ENCODE measurements at places on chromosomes 5 and 9. TPM values are rescaled to one million over a fixed set of nuclear protein-coding genes. Genes with fewer than 3 reads are reported as not detected.
A peak's percentile ranks its signal among the peaks of the same experiment; 100 is the strongest.

- DNase-seq = no peak
Observed at GRCh38 chr9:129138476-129139232, 27.4 kb downstream of the PTPA start.

GRCh38 chr9:79662537-79662956 is 90.8 kb downstream of the TLE4 start:
- no peak for DNase-seq

DNA sequence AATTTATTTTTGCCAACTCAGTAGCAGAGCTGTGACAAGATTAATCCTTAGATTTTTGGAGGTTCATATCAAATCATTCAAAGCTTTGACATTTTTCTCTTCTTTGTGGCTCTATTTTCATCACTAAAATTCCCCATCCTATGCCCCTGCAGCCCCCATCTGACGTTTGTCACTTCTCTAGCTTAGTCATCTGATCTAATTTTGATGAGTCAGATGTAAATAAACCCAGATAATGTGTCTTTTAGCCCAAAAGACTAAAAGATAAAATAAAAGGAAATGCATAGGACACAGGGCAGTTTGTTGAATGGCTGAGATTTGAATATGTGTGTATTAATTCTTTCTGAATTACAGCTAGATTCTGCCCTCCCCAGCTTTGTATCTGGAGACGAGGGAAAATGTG is 897 bp upstream of the HSPB3 start:
- no peak for DNase-seq

DNA sequence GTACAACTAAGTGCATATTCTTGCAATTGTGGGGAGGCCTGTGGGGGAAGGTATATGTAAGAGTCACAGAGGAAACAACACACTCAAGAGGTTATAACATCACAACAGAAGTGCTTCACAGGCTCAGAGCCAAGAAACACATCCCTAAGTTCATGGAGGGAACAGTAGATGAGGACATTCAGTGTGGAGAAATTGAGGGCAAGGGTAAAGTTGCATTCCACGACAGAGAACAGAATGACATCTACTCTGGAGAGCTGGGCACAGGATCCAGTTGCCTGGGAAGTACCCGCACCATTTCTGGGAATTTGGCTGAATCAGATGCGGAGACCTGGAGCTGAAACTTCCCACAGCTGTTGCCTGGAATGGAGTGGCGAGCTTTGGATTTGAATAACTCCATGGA is 197.2 kb downstream of the NXNL2 start:
- no peak for DNase-seq

DNA sequence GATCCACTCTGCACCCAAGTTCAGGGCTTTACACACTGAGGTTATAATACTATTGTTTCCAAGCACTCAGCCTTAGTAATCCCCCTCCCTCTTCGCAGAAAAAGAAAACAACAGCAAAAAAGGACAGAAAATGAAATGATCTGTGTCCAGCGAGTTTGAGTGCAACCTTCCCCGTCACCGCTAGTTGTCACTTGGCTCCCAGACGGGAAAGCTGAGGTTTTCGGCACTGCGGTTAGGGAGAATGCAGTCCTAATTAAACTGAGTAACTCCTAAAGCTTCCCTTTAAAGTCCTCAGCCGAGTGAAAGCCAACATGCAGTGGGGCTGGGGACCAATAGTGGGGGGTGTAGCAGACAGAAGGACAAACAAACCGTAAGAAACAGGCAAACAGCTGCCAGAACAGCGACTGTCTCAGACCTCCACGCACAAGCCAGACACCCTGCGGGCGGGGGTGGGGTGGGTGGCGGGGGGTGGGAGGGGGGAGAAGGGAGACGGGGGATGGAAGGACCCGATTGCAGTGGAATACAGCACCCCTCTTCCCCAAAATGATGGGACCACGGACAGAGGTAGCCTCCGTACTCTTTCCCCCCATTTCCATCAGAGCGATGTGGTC is 680 bp downstream of the GLRA1 start:
- DNase-seq = no peak

- DNase-seq = no peak
Observed at GRCh38 chr5:116145416-116145815, 60.6 kb downstream of the COMMD10 start.

DNA sequence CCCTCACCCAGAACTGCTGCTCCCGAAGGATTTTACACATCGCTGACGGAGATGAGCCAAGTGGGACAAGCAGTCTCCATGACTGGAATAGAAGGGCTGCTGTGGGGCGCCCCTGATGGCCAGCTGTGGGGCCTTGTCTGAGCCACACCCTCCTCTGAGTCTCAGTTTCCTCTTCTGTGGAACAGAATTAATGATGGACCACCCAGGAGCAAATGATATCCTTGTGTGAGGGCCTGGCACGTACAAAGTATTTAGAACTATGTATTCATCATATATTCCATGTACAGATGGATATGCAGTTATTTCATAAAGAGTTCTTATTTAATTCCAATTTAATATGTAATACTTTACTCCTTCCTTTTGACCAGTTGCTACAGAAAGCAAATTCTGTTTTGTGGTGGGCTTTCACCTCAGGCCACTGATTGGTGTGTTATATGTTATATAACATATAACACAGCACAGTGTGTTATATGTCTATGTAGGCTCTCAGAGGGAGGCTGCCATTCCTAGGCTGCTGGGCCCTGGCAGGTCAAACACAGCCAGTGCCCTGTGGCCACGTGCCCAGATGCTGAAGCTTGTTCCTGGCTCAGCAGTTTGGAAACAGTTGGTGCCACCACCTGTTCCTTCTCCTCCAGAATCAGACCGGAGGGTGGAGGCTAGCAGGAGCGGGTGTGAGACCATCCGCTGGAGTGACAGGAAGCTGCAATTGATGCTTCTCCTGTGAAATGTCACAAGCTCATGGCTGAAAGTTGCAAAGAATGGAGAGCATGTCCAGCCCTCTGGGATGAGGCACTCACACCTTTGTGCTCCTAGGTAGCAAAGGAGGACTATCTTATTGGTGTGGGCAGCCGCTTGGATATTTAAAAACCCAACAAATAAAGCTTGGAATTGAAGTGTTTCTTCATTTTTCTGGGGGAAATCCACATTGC is 4.4 kb upstream of the FGD3 start:
- DNase-seq = no peak

DNA sequence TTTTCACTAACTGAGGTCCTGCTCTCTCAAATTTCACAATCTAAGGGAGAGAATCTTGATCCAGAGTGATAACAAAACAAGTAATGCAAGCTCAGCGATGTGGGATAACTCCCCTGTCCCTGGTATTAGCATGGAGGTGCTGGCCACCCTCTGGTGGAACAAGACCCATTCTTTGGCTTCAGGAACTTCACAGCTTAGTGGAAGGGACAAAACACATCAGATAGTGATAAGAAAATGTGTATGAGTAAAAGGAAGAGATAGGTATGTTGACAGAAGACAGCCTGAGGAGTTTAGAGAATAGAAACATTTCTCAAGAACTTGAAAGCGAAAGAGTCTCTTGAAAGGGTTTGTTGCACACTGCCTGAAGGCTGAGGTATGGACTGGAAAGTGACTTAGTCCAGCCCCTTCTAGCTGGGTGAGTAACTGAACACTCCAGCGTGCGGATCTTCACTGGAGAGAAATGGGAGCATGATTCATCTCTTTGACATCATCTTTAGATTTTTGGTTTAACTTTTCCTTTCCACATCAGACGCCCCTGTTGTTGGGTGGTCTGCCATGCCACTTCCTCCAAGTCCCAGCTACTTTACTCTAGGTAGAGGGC is 25.4 kb upstream of the ZSWIM6 start:
- DNase-seq = peak; percentile 62

DNA sequence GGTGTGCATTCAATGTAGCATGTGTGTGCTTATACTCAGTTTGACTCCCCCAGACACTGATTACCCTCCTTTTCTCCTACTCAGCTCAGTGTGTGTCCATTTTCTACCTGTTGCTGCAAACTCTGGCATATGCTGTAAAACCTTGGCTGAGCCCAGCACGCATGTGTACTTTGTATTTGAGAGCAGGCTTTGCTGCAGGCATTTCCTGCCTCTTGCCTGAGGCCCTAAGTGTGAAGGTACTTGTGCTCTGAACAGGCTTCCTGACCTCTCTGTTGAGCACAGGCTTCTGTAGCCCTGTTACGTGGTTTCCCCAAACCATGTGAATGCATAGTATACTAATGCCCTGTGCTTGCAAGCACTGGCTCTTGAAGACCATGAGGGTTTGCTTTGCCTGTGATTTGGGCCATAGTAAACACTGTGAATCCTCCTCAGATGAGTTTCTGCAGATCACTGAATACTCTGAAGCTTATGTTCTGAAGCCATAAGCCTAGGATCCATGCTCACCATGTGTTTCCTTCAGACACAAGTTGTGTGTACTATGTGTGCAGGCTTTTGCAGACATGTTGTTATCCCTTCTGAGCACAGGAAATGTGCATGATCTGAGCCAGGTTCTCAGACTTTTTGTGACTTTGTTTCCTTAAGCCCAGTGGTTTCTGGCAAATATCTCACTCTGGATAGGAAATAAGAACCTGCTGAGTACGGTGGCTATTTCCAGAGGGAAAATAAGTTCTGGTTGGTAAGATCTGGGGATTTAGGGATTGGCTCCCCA is 124.9 kb upstream of the RUSC2 start:
- no peak for DNase-seq

- no peak for DNase-seq
Observed at GRCh38 chr5:120706877-120707276, 242.8 kb downstream of the PRR16 start.

- DNase-seq = no peak
Observed at GRCh38 chr5:39274398-39275085, 55.2 kb upstream of the FYB1 start.

DNA sequence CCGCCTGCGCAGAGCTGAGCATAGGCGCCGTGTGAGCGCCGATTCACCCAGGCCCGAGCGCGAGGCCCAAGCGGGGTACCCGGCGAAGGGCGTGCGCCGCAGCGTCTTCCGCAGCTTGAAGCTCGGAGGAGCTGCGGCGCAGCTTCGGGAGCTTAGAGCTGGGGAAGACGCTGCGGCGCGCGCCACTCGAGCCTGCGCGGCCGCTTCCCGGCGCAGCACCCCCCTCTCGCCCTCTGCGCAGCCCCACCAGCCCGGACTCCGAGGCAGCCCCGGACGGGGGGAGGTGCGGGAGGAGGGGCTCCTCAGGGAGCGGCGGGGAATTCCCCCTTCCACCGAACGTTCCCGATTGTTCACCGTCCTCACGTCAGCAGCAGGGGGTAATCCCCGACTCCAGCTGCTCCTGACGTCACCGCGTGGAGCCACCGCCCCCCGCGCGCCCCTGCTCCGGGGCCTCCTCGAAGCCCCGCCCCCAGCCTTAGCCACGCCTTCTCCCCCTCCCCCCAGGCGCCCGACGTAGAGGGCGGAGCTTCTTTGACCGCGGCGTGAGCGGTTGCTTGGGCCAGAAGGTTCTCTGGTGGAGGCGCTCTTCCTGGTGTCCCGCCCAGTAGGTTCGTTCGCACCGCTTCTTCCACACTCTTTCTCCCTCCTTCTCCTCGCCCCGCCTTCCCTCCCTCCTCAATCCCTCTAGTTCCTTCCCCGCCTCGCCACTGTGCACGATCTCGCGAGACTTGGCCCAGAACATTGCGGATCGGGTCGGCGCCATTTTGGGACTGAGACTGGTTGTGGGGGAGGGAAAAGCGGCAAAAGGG is at the start of gene GPBP1:
Gene GPBP1 (plus strand): TSS at position 741 of the 809 bp plus-strand sequence. CDS start 40,072 bp downstream, outside the sequence.
- peak; percentile 98 for DNase-seq

GRCh38 chr9:32571969-32572899 is 725 bp downstream of the NDUFB6 start:
- DNase-seq = peak; percentile 85

DNA sequence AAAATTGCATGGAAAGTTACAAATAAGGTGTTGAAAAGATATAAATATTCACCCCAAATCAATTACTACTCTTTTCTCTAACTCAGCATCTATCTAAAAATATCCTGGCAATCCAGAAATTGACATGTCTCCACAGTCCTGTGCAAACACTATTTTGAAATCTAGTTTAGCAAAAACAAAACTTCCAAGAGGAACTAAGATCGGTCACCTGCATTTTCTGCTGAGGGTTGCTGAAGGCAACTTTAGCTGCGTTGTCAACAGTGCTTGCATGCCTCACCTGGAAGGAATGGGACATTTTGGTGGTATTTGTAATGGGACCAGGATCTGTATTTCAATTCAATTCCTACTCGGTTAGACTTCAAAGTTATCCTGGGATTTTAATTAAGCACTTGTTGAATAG is 398.3 kb downstream of the NTRK2 start:
- no peak for DNase-seq

- DNase-seq = no peak
Observed at GRCh38 chr5:143004361-143005145, 234.4 kb downstream of the ARHGAP26 start.

DNA sequence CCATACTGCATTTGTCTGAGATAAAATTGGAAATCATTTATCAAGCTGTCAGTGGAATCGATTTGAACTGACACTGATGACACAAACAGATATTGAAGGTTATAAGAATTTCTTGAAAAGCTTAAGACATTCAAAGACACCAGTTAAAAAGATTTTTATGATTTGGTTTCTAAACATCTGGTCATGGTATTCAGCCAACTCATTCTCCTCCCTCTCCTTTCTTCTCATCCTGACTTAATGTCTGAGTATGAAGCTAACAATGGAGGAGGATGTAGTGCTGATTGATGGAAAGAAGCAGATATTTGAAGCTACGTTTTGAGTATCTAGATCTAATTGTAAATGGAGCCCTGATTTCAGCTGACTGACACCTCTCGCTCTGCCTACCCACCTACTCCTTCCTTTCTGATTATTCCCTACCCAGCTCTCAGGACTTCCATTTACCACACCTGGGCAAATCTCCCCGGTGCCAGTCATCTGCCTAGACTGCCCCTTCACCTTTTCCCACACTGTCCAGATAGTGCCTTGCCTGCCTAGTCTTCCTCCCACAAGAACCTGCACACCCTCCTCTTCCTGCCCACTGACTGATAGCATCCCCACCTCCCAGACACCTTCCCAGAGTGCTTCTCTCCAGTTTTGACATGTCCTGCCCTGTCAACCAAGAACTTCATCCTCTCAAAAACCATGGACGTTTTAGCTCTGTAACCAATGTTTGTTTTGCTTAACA is 20.7 kb upstream of the LIFR start:
- DNase-seq = no peak

DNA sequence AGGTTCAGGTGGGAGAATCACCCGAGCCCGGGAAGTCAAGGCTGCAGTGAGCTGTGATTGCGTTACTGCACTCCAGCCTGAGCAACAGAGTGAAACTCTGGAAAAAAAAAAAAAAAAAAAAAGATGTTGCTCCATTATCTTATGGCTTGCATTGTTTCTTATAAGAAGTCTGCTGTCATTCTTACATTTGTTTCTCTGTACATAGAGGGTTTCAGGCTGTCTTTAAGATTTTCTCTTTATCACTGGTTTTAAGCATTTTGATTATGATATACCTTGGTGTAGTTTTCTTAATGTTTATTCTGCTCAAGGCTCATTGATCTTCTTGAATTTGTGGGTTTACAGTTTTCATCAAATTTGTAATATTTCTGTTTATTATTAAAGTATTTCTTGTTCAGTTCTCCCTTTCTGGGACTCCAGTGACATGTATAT is 35.2 kb downstream of the MVB12B start:
- DNase-seq = no peak

TNPO1 gene
- total RNA-seq = 92.0 TPM

FGF10 gene
- not detected for total RNA-seq

SLC46A2 gene
- total RNA-seq = not detected

DND1 gene
- 2.5 TPM for total RNA-seq

TMED9 gene
- total RNA-seq = 144 TPM

PTGES2 gene
- 43.4 TPM for total RNA-seq

TAS2R1 gene
- not detected for total RNA-seq

CMBL gene
- total RNA-seq = 1.3 TPM

FGD3 gene
- 41.3 TPM for total RNA-seq

PARP8 gene
- 36.9 TPM for total RNA-seq

Measured in activated CD4-positive, alpha-beta memory T cell treated with anti-CD3 and anti-CD28 coated beads for 36 hours (primary cell).